Liver (tissue), 10 donors: ENCODE measurements at places on chromosomes 2 and 18. TPM values are rescaled to one million over a fixed set of nuclear protein-coding genes. Genes with fewer than 3 reads are reported as not detected.

- no peak for DNase-seq
- H3K4me1 ChIP-seq: peaks cover 16% of the 10 kb centered on the region
- H3K27ac ChIP-seq: peak overlapping the region; percentile 43
- H3K4me3 ChIP-seq: no peak overlapping the region
- peaks cover 53% of the 10 kb centered on the region for H3K36me3 ChIP-seq
- H3K27me3 ChIP-seq: no peaks in the 10 kb centered on the region
Observed at GRCh38 chr2:28408764-28409599, 16.3 kb downstream of the FOSL2 start.

DNA sequence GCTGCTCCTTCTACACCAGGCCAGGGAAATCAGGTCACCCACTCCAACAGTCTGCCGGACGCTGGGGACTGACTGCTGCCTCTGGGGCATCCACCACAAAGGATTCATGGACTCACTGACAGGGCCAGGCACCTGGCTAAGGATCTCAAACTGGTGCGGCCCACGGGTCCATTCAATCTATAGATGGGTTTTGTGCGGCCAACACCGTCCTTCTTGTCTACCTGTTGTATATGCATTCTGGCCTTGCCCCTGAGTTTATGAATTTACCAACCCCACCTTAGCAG, 10.9 kb upstream of the SLC20A1 start:
- no peak for DNase-seq
- peaks cover 9% of the 10 kb centered on the region for H3K4me1 ChIP-seq
- no peak overlapping the region for H3K4me3 ChIP-seq

DNA sequence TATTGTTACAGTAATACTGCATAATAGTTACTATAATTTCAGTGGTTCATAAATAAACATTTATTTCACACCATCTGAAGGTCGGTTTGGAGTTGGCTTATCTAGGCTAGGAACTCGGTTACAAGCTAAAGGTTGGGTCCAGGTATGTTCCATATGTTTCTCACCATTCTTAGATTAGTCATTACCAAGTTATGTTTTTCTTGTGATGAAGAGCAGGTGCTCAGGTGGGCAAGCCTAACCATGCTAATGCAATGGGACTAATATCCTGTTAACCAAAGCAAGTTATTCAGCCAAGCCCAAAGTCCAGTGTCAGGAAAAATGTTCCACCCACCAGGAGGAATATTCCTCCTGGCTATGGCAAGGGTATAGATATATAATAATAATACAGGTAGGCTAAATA, 93.2 kb downstream of the CPO start:
- no peaks in the 10 kb centered on the region for H3K4me1 ChIP-seq
- H3K4me3 ChIP-seq: no peak overlapping the region
- H3K27me3 ChIP-seq: no peaks in the 10 kb centered on the region
- DNase-seq: no peak

The CREG2 gene
- not detected for total RNA-seq

The GPATCH11 gene
- 4.9 TPM for total RNA-seq

DNA sequence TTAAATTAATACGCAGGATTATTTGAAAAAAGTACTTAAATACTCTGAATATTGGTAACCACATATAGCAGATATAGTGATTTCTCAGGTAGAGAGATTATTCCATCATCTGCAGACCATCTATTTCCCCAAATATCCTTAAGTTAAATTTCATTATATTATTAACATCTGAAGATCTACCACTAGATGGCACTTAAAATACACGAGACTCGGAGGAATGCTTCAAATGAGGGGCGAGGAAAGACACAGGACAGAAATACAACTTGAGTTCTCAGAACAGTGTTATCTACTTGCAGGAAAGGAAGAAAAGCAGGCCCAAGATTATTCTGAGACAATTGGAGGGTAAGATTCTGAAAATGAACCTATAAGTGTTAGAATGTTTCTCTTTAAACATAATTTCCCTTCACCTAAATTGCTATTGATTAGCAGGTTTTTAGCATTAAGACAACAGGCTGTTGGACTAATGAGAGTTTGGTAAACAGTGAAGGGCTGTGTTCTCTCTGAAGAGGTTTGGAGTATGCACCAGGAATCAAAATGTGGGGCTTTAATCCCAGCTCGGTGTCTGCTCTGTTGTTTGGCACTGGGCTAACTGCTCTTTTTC, 76.9 kb upstream of the GCFC2 start:
- H3K4me1 ChIP-seq: no peaks in the 10 kb centered on the region
- no peak overlapping the region for H3K4me3 ChIP-seq
- no peaks in the 10 kb centered on the region for H3K36me3 ChIP-seq

The DSEL gene
- 4.8 TPM for total RNA-seq

DNA sequence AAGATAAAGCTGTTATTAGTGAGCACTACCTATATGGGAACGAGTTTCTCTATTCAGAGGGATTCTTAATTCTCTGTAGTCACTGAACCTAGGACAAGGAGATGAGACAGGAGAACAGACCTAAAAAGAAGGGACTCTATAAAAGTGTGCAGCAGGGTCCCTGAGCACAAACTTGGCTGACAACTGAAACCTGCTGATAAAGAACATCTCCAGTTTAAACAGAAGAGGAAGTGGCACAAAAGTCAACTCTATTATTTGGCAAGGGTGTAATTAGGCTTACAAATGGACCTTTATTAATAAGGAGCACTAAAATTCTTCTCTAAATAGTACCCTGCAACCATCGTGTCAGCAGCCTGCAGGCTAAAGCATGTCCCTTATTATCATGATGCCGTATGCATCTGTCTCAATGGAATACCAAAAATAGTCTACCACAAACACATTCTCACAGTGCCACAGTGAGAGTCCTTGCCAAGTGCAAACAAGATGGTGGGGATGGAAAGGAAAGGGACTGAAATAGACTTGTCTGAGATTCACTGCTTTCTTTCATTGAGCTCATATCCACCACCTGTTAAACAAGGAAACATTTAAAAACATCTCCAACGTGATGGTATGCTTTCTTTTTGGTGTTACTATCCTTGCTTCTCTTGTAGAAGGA, 260.2 kb downstream of the INSIG2 start:
- H3K36me3 ChIP-seq: no peaks in the 10 kb centered on the region
- H3K27me3 ChIP-seq: no peaks in the 10 kb centered on the region
- H3K4me3 ChIP-seq: no peak overlapping the region
- H3K4me1 ChIP-seq: no peaks in the 10 kb centered on the region

The FRZB gene
- 0.17 TPM for total RNA-seq

The OSR1 gene
- 0.70 TPM for total RNA-seq

DNA sequence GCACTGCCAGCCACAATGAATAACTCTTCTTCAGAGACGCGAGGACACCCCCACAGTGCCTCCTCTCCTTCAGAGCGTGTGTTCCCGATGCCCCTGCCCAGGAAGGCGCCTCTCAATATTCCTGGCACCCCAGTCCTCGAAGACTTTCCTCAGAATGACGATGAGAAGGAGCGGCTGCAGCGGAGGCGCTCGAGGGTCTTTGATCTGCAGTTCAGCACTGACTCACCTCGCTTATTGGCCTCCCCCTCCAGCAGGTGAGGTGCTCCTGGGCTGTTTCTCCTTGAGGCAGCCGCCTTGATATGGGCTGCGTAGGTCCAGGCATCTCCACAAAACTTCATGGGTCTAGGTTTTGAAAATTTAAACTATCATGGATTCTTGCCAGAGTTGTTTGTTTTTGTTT, 6.1 kb downstream of the NCAPH start:
- H3K27ac ChIP-seq: no peak overlapping the region
- no peaks in the 10 kb centered on the region for H3K4me1 ChIP-seq
- DNase-seq: no peak
- H3K4me3 ChIP-seq: no peak overlapping the region
- H3K36me3 ChIP-seq: no peaks in the 10 kb centered on the region

- H3K36me3 ChIP-seq: no peaks in the 10 kb centered on the region
- DNase-seq: no peak
- H3K4me3 ChIP-seq: no peak overlapping the region
- H3K4me1 ChIP-seq: no peaks in the 10 kb centered on the region
- H3K27ac ChIP-seq: no peak overlapping the region
Observed at GRCh38 chr2:239520811-239521517, 120.1 kb upstream of the HDAC4 start.

The PDE6D gene
- 6.6 TPM for total RNA-seq

DNA sequence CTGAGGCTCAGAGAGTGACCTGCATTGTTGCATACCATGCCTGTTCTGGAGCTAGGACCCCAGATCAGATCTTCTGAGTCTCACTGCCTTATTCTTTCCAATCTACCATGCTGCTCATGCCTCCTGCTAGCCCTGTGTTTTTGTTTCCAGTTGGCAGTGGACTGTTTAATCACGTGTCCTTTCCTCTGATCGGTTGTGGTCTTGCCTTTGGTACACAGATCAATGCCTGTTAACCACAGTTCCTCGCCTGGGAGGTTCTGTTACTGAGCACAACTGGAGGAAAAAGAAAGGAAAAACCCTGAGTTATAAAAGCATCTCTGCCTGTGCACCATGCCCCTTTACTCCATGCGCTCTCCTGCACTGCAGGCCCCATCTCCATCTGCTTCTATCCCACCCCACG, 329.1 kb downstream of the SETBP1 start:
- DNase-seq: no peak
- H3K27me3 ChIP-seq: no peaks in the 10 kb centered on the region
- no peaks in the 10 kb centered on the region for H3K36me3 ChIP-seq
- H3K4me3 ChIP-seq: no peak overlapping the region

DNA sequence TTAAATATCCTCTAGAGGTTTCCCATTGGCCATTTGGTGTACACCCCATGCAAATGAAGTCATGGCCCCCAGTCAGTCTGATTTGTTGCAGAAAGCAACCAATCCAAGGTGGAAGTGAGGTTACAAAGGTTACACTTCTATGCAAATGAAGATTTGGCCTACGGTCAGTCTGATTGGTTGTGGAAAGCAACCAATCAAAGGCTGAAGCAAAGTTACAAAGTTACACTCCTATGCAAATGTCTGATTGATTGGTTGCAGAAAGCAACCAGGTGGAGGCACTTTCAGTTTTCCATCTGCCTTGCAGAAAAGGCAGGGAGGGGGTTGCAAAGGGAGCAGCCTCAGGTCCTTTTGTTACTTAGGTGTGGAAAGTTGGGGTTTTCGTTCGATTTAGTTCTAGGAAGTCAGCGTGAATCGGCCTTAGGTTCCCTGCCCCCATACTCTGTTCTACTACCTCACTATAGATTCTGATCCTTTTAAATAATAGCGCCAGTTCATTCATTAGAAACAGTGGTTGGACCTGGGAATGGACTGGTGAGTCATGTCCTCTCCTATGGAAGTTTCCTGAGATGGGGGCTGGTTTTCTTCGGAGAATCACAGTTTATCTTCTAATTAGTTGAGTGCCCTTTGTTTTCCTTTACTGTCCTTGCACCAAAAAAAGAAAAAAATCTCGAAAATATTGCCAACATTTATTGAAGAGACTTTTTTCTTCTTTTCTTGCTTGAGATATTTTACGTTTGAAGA, 279.5 kb downstream of the AGAP1 start:
- H3K36me3 ChIP-seq: peaks cover 3% of the 10 kb centered on the region
- H3K27me3 ChIP-seq: no peaks in the 10 kb centered on the region
- no peak for DNase-seq
- no peak overlapping the region for H3K4me3 ChIP-seq
- H3K4me1 ChIP-seq: no peaks in the 10 kb centered on the region
- H3K27ac ChIP-seq: no peak overlapping the region

- no peak for DNase-seq
- no peaks in the 10 kb centered on the region for H3K36me3 ChIP-seq
- no peaks in the 10 kb centered on the region for H3K27me3 ChIP-seq
- H3K4me1 ChIP-seq: no peaks in the 10 kb centered on the region
- no peak overlapping the region for H3K27ac ChIP-seq
Observed at GRCh38 chr2:206556357-206556949, 85.8 kb upstream of the FAM237A start.
